ENCODE measurements at places on chromosomes 5 and 9.

GRCh38 chr5:170491479-170491878 is 12.3 kb upstream of the KCNIP1 start:
- DNase-seq, result peak; percentile 74

DNA sequence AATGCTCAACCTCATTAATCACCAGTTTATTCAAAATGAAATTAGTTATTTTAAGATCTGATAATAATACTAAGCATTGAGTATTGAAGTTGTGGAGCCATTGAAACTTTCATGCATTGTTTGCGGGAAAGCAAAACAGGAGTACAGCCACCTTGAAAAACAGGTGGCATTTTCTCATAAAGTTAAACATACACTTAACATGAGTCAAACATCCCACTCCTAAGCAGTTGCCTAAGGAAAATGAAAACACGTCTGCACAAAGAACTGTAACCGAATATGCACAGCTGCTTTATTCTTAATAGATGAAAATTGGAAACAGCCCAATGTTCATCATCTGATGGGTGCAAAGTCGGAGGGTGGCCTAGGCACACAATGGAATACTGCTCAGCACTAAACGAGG is 177.3 kb downstream of the IRX2 start:
- DNase-seq, result no peak

GRCh38 chr5:154200221-154200620 is 9.7 kb downstream of the GALNT10 start:
- no peak for DNase-seq

GRCh38 chr5:68288707-68289134 is 73.2 kb downstream of the PIK3R1 start:
- peak; percentile 13 for DNase-seq

DNA sequence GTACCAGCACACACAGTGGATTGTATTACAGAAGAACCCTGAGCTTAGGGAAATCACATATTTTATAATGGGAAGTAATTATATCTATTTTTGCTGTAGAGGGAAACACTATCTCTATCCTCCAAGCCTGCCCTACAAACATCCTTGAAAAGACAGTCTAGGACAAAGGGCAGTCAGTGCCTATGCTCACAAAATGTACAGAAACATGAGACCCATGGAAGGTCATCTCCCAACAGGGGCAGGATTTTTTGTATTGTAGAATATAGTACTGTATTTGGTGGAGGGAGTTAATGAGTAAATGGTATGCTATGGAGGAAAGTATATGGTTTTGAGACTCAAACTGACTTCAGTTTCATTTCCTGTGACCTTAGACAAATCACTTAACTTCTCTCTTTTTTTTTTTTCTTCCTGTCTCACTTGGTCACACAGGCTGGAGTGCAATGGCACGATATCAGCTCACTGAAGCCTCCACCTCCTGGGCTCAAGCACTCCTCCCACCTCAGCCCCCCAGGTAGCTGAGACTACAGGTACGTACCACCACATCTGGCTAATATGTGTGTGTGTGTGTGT is 5.8 kb upstream of the RAB14 start:
- peak; percentile 65 for DNase-seq

DNA sequence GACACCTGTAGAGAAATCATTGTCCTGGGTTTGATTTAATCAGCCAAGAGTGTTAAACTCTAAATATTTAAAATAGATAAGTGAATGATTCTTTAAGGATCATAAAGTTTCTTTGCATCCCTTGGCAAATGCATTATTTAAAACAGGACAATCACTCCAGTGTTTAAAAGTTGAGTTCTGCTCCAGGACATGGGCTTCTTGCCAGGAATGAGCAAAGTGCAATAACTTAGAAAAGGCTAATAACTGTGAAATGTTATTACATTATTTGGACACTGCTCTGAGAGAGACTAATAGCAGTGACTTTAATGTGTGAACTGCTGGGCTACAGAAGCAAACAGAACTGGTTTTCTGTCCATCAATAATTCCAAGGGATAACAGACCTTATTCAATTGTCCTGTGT is 283.3 kb downstream of the GABRB2 start:
- DNase-seq, result no peak

DNA sequence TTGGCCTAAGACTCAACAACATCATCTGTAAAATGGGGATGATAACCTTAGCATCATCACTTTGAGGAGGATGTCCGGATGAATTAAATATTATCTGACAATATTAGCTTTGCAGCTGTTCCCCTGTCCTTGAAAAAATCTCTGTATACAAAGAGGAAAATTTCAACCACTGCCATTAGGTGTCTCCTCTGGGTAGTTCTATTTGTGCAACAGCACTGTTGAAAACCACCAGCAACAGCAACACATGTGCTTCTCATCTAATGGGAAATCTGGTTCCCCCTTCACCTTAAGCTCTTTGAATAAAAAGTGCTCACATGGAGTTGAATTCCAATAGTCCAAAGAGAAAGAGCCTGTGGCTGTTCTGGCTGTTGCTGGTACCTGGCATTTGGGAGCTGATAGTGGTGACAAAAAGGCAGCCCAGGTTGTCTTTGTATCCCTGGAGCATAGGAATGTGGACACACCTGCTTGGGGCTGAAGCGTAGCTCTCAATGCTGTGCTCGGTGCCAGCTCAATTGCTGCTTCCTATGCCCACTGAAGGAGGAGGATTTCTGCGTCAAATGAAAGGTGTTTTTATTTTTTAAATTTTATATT is 322.1 kb upstream of the MSX2 start:
- no peak for DNase-seq

DNA sequence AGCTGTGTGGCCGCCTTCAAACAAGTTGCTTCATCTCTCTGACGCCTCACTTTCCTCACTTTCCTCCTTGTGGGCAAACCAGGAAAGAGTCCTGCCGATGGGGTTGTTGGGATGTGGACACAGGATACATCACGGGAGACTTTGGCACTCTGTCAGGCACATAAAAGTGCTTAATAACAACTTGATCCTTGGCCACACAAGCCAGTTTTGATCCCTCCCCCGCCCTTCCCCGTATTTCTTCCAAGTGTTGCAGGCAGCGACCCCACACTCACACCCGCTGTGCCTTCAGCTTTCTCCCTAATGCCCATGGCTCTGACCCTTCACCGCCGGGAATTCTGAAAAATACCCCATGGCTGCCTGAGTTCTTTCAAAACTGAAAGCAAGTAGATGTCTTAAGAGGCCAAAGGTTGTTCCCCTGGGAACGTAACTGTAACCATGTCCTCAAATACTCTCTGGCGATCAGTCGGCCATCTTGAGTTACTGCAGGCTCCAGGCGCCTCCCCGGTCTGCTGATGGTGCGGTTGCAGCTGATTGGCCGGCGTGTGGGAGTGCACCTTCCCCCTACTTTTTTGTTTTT is 59.8 kb downstream of the ARHGEF37 start:
- no peak for DNase-seq

DNA sequence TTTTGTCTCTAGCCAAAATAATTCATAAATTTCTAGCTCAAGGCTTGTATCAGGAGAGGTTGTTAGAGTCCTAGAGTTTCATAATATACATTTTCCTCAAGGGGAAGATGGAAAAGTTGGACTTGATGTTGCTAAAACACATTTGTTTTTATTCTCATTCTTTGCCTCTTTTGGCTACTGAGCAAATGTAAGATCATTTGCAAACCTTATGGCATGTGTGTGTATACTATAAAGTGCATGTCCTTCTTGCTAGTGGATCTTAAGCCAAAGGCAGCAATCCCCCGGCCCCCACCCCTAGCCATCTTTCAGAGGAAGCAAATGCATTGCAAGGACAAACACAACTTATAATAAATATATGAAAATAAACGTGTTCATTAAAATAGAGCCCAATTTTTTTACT is 43.0 kb downstream of the ADAMTSL1 start:
- no peak for DNase-seq

GRCh38 chr9:72633966-72634365 is 112.6 kb downstream of the TMC1 start:
- DNase-seq, result peak; percentile 91

GRCh38 chr5:170179626-170180025 is 53.2 kb upstream of the C5orf58 start:
- no peak for DNase-seq

DNA sequence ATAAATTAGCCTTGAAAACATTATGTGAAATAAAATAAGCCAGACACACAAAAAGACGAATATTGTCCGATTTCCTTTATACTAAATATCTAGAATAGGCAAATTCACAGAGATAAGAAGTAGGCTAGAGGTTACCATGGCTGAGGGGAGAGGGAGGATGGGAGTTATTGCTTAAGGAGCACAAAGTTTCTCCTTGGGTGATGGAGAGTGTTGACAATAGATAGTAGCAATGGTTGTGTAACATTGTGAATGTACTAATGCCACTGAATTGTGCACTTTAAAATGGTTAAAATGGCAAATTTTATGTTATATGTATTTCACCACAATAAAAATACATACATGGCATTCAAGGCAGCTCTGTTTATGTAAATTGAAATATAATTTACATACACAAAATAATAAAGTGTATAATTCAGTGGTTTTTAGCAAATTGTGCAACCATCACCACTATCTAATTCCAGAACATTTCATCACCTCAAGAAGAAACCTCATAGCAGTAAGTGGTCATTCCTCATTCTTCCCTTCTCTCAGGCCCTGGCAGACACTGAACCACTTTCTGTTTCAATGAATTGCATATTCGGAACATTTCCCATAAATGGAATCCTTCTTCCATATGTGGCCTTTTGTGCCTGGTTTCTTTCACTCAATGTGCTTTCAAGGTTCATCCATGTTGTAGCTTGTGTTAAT is 59.2 kb downstream of the NDST1 start:
- peak; percentile 35 for DNase-seq

DNA sequence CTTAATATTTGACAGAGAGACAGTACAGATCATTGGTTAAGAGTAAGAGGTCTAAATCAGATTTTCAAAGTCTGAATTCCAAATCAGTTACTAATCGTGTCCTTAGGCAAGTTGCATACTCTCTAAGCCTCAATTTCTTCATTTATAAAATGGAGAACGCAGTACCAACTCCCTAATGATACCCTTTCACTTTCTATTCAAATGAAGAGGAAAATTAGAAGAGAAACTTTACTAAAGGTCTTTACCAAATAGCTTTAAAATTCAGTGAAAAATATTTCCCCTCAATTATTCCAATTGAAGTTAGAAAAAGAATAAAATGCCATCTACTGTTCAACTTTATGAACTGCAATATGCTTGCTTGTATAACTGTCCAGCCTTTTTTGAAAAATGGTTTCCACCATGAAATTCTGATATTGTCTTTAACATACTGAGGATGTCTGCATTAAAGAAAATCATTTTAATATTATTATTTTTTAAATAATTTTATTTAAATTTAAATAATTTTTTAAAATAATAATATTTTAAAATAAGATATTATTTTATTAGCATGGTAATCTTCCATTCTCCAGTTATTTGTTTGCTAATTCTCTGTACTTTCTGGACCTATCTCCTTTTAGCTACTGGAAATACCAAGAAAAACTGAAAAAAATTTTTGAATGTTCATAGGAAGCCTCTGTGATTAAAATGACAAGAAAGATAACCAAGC is 36.0 kb downstream of the POC5 start:
- peak; percentile 74 for DNase-seq

DNA sequence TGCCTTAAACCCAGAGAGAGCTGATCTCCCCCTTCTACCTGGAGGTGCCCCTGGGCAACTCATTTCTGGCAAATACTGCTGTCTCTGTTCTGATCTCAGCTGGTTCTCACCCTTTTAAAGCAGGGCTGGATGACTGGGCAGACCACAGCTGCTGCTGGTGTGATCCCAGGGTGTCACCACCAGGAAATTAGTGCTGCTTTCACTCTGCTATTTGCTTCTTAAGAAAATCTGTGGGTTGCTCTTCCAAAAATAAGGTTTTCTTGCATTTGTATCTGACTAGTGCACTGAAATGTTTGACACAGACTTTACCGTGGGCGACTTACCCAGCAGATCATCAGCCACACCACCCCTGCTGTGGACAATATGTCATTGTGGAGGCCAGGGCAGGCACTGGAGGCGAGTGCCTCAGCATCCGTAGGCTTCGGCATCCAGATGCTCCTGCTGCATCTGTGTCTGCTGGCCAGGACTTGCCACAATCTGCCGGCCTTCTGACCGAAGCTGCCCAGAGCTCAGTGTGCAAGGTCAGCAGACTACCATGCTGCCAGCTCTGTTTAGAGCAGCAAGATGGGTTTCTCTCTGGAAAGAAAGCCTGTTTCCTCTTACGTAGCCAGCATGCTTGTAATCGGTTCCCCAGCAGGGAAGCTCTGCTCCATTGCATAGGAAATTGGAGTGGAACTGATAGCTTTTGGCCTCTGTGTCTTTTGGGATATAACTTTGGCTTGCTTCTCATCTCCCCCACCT is 13.6 kb downstream of the ARHGAP26 start:
- peak; percentile 76 for DNase-seq

GRCh38 chr9:77210116-77210515 is 32.8 kb downstream of the VPS13A start:
- no peak for DNase-seq

DNA sequence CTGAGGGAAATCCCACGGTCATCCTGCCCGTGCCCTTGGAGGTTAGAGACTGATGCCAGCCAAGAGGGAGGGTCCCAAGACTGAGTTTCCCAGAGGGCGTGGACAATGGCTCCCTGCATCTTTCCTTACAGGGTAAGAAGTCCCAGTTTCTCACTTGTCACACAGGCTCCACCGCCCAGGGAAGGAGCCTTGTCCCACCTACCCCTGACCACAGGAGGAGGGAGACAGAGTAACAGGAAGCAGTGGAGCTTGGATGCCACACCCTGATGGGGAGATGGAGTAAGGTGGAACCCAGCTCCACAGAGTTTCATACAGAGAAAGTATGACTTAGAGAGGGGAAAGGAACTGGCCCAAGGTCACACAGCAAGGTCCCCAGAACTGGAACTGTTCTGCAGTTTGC is 9.4 kb upstream of the CD74 start:
- DNase-seq, result no peak

DNA sequence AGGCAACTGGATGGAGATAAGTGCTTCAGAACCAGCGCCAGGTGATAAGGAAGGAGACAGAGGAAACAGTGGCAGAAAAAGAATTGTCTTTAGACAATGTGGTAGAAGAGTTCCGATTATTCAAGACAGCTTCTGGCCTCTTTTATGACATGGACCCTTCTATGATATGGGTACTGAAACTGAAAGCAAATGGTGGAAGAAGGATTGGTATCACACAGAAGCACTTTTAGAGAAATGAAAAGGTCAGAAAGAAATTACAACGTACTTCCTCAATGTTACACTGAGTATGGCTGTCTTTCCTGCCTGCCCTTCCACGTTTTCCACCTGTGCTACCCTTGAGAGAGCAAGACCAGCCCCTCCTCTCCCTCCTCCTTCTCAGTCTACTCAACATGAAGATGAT is 959.3 kb downstream of the DNAH5 start:
- no peak for DNase-seq

DNA sequence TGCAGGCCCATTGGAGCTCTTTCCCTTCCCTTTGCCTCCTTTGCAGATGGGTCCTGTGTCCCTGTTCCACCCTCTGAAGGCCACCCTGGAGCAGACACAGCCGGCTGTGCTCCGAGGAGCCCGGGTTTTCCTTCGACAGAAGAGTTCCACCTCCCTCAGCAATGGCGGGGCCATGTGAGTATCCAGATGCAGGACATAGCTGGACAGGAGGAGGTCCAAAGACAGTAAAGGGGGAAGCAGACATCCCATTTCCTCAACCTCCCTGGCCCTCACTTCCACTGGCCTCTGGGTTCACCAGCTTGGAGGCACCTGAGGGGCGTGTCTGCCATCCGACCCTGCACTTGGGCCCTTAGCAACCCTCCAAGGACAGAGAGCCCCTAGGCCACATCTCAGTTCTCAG is 237.9 kb downstream of the CACNA1B start:
- DNase-seq, result no peak

GRCh38 chr9:89077519-89077918 is 86.3 kb downstream of the S1PR3 start:
- peak; percentile 50 for DNase-seq

- peak; percentile 94 for DNase-seq
Observed at GRCh38 chr9:91164724-91165520, 196.8 kb downstream of the AUH start.

GRCh38 chr5:72042097-72042496 is 65.2 kb upstream of the MAP1B start:
- DNase-seq, result no peak

All from suppressor macrophage (primary cell).